ENCODE measurements at places on chromosomes 1 and 21. TPM values are rescaled to one million over a fixed set of nuclear protein-coding genes. Genes with fewer than 3 reads are reported as not detected.

The HSPA6 gene
- total RNA-seq, result 7.1 TPM

The LCE3E gene
- 0.12 TPM for total RNA-seq

The CD247 gene
- 0.36 TPM for total RNA-seq

The TMEM240 gene
- total RNA-seq, result 0.75 TPM

The RGS16 gene
- 0.16 TPM for total RNA-seq

The GPR153 gene
- total RNA-seq, result 7.6 TPM
